Body of pancreas (tissue), 4 donors: ENCODE measurements at places on chromosomes 16 and 17. TPM values are rescaled to one million over a fixed set of nuclear protein-coding genes. Genes with fewer than 3 reads are reported as not detected.

DNA sequence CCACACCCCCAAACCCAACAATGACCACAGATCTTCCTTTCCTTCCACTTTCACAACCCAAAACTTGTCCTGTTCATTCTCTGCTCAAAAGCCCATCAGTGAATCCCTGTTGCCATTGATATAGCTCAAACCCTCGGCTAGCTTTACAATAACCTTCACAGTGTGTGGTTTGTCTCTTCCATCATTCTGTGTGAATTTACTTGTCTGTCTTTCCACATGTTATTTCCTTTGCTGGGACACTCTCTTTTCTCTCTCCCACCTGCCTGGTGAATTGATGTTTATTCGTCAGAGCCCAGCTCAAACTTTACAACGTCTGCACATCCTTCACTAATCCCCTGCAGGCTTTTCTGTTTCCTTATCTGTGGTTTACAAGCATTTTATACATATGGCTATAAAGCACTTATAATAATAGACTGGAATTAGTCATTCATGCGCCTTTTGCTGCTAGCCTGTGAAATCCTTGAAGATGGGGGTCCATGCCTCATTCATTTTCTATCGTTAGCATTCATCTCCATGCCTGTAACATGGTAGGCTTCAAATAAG lies 114.4 kb downstream of the CDH13 start:
- DNase-seq = no peak

DNA sequence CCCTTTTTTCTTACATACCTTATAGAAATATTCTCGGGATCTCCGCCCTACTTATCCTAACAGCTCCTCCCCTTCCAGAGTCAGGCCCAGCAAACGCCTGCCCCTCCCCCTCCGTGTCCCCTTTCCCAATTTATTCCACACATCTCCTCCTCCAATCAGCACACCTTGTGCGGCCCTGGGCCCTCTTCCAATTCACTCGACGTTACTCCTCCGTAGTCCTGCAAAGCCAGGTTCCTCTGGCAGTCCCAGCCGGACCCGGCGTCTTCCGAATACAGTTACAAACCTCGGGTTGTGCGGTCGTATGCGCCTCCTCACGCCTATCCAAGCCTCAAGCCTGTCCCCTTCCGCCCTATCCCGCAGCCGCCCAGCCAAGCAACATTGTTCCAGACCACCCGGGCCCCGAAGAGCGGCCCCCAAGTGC lies 677 bp downstream of the CBX1 start:
- peak; percentile 63 for DNase-seq

DNA sequence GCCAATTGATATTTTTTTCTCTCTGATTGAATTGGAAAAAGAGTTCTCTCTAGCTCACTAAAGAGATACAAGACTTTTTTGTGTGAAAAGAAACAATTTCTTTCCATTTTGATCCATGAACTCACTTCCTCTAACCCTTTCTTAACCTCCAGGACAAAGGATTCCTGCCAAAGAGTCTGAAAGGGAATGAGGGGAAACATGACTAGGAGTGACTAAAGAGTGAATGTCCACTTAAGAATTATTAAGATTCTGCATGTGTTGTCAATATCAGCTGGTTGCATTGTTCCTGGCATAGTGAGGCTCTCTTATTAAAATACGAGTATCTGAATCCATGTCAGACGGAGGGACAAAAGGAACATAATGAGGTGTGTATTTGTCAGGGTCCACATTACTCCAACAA lies 344.7 kb downstream of the GRIN2A start:
- no peak for DNase-seq

- DNase-seq = no peak
Observed at GRCh38 chr16:24428756-24429155, 110.6 kb upstream of the RBBP6 start.

DNA sequence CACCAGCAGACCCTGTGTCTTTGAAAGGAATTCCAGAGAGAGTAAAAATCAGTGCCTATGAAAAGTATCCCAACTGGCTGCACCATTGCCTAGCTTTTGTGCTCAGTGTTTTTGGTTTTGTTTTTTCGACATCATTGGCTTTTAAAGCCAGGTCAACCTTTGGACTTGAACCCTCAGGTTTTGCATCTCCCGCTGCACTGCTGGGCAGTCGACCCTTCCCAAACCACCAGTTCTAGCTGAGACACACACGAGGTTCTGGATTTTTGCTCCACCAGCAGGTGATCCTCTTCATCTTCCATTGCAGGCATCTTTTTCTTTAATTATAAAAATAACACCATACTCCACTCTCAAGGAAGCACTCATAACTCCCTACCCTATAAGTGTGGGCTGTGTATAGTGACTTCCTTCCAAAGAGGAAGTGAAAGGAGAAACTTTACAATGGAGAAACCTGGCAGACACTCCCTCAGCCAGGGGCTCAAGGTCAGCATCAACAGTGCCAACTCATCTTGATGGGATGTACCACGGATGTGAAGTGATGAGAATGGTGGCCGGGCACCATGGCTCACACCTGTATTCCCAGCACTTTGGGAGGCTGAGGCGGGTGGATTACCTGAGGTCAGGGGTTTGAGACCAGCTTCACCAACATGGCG lies 57.8 kb downstream of the BMERB1 start:
- DNase-seq = no peak

DNA sequence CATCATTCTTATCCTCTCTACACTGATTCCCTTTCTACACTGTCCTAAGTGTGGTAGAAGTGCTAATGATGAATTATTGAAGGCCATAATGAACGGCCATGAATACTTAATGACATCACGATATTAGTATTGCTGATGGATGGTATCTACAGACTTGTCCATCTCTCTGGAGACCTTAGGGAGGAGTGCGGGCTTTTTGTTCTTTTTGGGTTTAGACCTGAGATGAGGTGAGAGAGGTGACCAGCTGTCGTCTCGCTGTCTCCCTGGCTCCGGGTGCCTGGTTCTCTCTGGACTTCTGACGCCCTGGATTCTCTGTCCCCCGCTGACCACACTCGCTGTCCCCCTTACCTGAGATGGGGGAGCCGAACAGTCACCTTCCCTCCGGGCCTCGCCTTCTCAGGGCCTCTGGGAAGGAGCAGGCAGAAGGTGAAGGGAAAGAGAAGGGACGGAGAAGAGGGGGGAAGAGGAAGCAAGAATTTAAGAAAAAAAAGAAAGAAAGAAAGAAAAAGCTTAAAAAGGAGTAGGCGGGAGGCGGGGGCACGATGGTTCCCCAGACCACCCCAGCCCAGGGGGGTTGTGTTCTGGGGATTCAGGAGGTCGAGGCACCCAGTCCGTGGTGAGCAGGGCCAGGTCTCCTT lies 17.1 kb downstream of the SGCA start:
- DNase-seq = no peak

- DNase-seq = peak; percentile 44
Observed at GRCh38 chr16:70380248-70380918, 33.7 kb downstream of the DDX19A start.

GRCh38 chr17:32909787-32910369 lies 18.1 kb upstream of the TMEM98 start:
- peak; percentile 94 for DNase-seq

GRCh38 chr17:52648995-52649394 lies 490.5 kb upstream of the CA10 start:
- no peak for DNase-seq

DNA sequence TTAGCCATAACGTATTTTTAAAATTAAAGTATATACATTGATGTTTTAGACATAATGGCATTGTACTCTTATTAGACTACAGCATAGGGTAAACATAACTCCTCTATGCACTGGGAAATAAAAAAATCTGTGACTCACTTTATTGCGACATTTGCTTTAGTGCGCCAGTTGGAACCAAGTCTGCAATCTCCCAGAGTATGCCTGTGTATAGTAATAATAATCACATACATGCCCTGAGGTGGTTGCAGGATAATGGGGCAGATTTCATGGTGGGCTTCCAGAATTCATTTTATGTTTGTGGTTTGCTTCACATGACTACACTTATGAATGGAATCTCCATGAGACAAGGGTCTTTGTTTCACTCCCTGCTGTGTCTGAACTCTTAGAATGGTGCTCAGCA lies 66.9 kb upstream of the N4BP1 start:
- no peak for DNase-seq

DNA sequence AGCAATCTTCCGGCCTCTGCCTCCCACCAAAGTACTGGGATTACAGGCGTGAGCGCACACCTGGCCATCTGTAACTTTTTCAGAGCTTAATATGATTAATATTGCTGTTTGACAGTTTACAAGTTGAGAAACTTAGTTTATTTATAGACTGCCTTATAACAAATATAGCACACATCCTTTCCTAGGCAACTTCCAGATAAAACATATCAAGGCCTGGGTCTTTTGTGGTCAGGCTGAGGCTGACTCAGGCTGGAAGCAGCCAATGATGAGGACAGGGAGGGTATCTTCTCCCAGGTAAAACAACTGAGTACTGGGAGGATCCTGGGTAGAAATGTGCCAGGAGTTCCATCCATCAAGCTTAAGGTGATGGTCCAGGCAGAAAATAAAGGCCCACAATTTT lies 16.2 kb downstream of the LUC7L start:
- no peak for DNase-seq

The HS3ST2 gene
- 0.33 TPM for total RNA-seq

The SLFN12L gene
- total RNA-seq = 1.6 TPM

The CPHXL2 gene
- not detected for total RNA-seq

The NPIPB8 gene
- total RNA-seq = not detected
